CD4-positive, alpha-beta memory T cell (primary cell): ENCODE measurements at places on chromosomes 7 and 10.

- no peak for DNase-seq
Measured at GRCh38 chr7:99498546-99498944, 1.5 kb downstream of the ZNF394 start.

- DNase-seq = no peak
Measured at GRCh38 chr7:138170959-138171703, 94.9 kb downstream of the AKR1D1 start.

DNA sequence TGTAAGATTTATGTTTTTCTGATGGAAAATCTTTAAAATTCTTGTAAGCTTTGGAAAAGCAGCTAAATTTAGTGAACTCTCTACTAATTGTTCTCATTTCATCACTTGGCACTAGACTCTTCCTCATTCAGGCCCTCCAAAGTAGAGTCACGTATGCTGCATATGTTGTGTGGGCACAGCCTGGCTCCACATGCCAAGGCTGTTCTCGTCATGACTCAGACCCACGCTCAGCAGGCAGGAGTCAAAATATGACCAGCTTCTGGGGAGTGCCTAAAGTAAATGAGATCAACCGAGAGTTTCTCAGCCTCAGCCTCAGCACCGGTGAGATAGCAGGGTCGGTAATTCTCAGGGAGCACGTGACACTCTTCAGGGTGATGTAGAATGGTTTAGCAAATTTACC lies 1672.9 kb downstream of the REEP3 start:
- no peak for DNase-seq

GRCh38 chr7:117730390-117730789 lies 142.9 kb downstream of the CTTNBP2 start:
- no peak for DNase-seq

DNA sequence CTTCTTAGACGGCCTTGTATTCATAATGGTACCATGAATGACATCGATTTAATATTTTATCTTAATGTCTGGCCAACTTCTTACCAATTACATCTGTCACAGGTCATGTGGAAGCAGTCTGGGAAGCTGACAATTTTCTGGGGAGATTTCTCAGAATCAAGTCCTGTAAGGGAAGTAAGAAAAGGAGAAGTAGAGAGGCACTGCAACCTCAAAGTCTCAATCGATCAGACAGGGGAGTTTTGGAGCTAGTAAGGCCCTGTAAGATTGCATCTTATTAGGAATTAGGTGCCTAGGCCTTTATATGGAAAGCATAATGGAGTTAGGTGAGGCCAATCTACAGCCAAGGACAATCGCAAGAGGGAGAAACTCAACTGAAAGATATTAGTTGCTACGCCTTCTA lies 694.6 kb upstream of the SORCS1 start:
- DNase-seq = no peak

DNA sequence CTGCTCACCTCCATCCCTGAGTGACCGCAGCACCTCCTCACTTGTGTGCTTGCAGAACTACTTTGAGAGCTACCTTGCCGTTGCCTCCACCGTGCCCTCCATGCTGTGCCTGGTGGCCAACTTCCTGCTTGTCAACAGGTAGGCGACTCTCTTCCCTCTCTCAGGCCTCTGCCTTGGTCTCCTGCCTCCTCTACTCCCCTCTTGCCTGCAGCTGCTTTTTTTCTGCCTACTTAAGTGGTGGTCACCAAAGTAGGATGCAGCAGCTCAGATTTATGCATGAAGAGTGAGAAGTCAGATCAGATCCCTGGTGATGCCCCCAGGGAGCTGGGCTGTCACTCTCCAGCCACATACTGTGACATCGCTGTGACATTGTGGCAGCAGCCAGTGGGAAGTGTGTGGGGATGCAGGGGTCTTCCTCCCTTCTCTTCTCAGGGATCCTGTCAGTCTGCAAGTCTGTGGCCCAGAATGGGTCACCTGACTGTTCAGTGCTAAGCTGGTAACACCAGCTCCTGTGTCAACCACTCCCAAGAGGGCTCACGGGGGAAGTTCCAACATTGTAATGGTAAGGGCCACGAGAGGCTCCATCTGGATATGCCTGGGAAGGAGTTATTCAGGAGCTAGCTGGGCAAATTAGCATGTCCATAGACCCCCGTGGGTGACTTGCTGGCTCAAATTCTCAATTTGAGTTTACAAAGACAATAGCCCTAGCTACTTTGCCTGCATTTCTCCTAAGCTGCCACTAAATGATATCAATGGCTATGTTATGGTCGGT lies 25.3 kb downstream of the SLC29A3 start:
- DNase-seq = no peak

DNA sequence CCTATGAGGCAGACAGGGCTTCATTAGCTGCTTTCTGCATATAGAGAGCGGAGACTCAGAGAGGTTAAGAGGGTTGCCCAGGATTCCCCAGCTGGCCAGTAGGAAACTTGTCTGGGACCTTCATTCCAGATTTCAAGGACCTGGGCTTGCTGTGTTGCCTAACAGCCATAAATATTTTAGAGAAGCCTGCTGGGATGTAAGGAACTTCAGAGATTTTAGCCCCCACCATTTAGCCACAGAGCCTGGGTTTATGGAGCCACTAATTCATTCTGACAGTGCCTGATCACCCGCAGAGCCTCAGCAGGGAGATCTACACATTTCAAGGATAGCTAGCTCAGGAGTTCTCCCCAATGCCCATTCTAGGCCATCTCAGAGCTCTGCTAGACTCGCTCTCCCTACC lies 56.6 kb upstream of the TRUB1 start:
- no peak for DNase-seq

DNA sequence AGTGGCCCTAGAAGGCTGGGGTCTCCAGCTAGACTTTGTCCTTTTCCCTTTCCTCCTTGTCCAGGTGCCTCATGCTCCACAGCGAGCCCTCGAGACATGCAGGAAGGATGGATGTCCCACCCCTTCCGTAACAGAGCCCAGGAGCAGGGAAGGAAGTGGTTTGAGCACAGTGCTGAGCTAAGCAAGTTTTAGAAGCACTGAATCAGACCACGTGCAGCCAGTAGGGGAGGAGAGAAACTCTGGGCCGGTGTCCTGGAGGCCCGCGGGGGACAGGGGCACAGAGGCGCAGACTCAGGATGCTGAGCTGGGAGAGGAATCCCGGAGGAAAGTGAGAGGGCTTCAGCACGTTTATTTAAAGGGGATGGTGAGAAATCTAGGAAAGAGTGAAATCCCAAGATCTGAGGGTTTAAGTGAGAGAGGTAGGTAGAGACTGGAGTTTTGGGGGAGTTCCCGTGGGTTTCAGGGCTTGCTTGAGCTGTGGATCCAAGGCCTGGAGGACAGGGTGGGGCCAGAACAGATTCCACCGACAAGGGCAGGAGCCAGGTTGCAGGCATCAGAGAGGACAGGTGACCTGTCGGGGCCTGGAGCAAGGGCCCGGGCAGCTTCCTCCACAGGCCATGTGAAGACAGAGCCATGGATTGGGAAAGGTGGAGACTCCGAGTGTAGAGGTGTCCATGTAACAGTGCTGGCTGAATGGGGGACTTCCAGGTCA lies 4.4 kb upstream of the IRF5 start:
- peak; percentile 56 for DNase-seq
